Gastrocnemius medialis (tissue), 4 donors: ENCODE measurements at places on chromosomes 1 and 21. TPM values are rescaled to one million over a fixed set of nuclear protein-coding genes. Genes with fewer than 3 reads are reported as not detected.

Gene SLC37A1
- 8.3 TPM for total RNA-seq

Gene MMP23B
- total RNA-seq: not detected

Gene ITLN1
- not detected for total RNA-seq

Gene GREM2
- 0.73 TPM for total RNA-seq

Gene CLCA1
- total RNA-seq: 1.3 TPM

Gene KRTAP19-1
- not detected for total RNA-seq

Gene IGSF5
- not detected for total RNA-seq

Gene PRELP
- total RNA-seq: 12.2 TPM
